ENCODE measurements at places on chromosomes 2 and 18.

GRCh38 chr2:108288534-108289106, at the start of gene SULT1C2:
Gene SULT1C2 (plus strand): TSS chr2:108288895. CDS start chr2:108293668, 4,773 bp downstream.
- DNase-seq, result no peak

DNA sequence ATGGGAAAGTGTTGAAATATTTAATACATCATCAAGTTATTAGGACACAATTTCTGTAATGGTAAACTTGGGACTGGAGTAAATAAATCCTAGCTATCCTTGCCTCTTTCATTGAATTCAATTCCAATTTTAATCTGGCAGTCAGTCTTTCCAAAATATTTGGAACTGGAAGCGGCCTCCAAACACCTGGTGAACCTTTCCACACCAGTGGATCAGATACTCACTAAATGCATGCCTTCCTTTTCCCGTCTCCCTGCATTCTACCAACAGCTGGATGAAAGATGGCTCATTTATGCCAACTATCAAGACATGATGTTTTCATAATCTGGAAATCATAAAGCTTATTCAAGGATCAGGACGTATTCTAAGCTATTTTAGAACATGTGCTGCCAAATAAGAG, 488.2 kb upstream of the SPHKAP start:
- no peak for DNase-seq

DNA sequence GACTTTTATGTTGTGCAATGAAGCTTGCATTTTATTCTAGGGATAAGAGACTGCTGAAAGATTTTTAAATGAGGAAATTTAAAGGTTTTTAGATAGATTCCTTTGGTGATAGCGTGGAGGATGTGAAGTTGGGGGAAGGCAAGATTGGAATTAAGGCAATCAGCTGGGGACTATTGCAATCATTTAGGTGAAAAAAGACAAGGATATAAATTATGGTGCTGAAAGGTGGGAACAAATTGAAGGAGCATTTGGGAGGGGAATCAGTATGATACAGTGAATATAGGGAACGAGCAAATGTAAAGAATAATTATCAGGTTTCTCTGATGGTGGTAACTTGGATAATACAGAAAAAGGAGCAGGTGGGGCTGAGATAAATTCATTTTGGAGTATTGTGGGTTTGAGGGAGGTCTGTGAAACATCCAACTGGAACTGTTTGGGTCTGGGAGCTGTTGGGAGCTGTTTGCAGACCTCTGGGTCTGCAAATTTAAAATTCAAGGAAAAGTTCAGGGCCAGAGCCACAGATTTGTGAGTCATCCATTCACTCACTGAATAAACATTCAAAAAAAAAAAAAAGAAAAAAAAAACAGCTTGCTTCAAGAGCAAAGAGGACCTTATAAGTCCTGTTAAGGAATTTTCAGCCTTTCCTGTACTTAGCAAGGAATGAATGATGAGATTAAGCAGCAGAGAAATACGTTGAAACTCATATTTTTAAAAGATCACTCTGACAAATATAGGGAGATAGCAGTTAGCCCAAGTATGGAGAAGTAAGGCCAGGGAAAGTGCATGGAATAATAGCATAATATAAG, 257.5 kb upstream of the FN1 start:
- no peak for DNase-seq

GRCh38 chr2:40433736-40434135, 18.2 kb downstream of the SLC8A1 start:
- DNase-seq, result no peak

DNA sequence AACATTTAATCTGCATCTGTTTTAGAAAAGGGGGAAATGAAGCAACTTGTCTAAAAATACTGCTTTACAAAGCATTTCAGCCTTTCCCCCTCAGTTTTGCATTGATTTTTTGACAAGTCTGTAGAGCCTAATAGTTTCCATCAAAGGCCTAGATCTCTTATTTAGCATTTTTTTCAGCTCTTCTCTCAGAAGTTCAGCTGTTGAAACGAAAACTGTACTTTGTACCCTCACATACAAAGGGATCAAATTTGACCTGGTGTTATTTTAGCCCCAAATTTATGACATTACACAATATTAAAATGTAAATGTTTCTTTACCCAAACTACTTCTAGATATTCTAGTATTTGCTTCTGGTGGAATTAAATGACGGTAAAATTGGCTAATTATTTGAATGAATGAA, 13.0 kb downstream of the YPEL5 start:
- DNase-seq, result no peak

- no peak for DNase-seq
Measured at GRCh38 chr2:97359861-97360584, 229.7 kb downstream of the ANKRD36B start.

DNA sequence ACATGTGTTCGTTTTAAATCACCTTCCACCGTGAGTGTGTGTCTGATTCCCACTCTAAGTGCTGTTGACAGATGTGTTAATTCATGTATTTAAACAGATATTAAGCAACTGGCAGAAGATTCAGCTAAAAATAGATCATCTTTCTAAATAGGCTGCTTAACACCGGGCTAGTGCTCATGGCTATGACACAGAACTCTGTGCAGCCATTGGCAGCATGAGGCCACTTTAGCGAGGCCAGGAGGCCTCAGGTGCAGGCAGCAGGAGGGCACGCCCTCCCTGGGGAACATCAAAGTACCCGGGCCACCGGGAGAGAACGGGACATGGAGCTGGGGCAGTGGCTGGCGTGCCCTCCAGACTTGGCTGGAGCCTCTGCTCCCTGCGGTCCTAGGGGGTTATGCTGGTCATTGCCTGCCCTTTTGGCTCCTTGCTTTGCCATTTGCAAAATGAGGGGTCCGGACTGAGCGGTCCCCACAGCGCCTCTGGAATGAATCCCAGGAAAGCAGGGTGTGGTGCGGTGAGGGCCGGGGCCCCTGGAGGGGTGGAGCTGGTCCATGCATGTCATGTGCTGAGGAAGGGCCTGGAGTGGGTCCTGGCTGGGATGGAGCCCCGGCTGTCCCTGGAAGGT, 62.8 kb upstream of the HDAC4 start:
- no peak for DNase-seq
